ENCODE measurements at places on chromosomes 11 and 22.
A peak's percentile ranks its signal among the peaks of the same experiment; 100 is the strongest.

DNA sequence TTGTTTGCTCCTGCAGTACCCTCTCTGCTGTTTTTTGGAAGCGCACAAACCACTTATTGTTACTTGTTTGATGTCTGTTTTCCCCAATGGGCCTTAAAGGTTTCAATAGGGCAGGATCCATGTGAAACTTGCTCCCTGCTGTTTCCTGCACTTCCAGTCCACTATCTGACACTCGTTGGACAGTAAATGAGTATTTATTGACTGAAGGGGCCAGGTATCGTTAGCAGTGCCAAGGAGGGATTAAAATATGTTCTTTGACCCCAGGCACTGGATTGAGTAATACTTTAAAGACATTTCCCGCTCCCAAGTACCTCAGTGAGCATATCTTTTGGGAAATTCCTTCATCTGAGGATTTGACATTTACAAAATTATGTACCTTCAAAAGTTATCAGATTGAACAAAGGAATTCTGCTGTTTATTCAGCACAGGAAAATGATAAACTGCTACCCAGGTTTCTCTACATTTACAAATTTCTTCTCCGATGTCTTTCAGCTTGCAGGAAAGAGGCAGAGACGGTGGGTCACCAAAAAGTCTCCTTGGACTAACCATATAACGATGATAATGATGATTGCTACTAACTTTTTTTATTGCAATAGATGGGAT lies 23.3 kb upstream of the OR9Q2 start:
- DNase-seq: no peak

GRCh38 chr11:126408901-126409619 lies 53.6 kb downstream of the ST3GAL4 start:
- DNase-seq: no peak

DNA sequence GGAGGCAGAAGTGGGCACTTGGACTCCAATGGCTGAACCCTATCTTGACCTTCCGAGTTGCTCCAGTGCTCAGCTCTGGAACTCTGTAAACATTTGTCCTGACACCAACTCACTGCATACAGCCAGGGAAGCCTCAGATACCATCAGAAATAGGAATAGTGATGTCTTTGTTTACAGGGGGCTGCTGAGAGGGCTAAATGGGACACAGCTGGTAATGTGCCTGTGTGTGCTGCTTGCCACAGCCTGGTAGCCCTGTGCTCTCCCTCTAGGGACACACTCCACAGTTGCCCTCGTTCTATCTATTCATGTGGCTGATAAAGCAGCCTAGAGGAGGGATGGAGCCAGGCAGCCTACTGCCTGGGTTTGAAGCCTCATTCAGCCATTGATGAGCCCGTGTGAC lies 559.8 kb downstream of the MIAT start:
- no peak for DNase-seq

- no peak for DNase-seq
Observed at GRCh38 chr11:62646825-62647608, 604 bp upstream of the GANAB start.

DNA sequence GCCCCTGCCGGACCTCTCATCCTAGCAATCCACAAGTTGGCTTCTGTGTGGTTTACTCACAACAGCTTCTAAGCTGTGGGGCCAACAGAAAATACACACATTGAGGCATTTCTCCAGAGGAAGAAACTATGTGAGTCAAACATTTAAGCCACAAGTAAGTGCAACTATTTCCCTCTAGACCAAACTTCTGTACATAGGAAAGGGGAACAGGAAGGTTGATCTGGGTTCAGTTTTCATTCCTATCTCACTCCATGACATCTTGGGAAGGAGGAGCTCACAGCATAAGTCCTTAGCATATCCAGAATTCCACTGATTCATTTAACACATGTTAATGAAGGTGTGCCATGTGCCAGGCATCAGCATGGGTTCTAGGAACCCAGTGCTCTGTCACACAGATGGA lies 72.8 kb upstream of the PICALM start:
- no peak for DNase-seq

- no peak for DNase-seq
Observed at GRCh38 chr11:1103401-1104360, 29.0 kb downstream of the MUC2 start.

- DNase-seq: no peak
Observed at GRCh38 chr11:35853971-35854370, 89.9 kb upstream of the LDLRAD3 start.

- DNase-seq: no peak
Observed at GRCh38 chr11:86977441-86978050, 22.4 kb upstream of the FZD4 start.

GRCh38 chr11:61958590-61958989 lies 8.4 kb downstream of the BEST1 start:
- DNase-seq: peak; percentile 25

- no peak for DNase-seq
Observed at GRCh38 chr11:20011307-20011951, 148.8 kb downstream of the DBX1 start.

- no peak for DNase-seq
Observed at GRCh38 chr11:131744847-131745246, 374.4 kb downstream of the NTM start.

DNA sequence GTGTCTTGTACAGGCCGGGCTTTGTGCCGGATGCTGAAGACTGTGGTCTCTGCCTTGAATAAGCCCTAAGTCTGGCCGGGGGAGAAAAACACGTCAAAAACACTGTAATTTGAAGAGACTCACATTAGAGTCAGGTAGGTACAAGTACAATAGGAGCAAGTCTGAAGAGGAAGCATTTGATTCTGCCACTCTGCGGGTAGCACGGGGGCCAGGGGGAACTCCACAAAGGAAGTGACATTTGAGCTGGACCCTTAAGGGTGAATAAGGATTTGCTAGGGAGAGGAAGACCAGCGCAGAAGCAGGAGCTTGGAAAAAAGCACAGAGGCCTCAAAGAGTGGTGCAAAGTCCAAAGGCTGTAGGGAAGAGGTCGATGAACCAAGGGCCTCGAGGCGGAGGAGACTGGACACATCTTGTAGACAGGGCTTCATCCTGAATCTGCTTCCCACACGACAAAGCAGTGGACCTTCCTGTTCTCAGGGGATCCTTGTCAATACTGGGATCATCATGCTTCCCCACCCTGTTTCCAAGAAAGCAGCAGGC lies 38.7 kb downstream of the BUD13 start:
- no peak for DNase-seq

GRCh38 chr11:2862395-2863275 lies 22.9 kb downstream of the CDKN1C start:
- no peak for DNase-seq

All from liver (tissue), 10 donors.